ENCODE measurements at places on chromosomes 13 and 19. TPM values are rescaled to one million over a fixed set of nuclear protein-coding genes. Genes with fewer than 3 reads are reported as not detected.

GRCh38 chr13:108031865-108032264 is 183.5 kb downstream of the LIG4 start:
- no peak for DNase-seq

Gene BEST2
- total RNA-seq: not detected

DNA sequence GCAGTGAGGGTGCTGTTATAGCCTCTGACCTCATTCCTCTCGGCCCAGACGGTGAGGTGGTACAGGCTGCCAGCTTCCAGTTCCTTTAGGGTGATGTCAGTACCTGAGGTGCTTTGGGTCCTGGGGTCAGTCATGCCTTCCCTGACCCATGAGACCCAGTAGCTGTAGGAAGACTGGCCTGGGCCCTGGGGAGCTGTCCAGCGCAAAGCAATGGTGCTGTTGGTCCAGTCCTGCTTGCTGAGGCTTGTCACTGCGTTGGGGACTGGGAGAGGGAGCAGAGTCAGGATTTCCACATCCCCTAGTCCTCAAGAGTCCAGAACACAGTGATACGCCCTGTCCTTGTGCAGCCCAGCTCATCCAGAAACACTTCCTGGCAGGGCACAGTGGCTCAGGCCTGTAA is 10.7 kb downstream of the PTPRH start:
- DNase-seq: no peak

DNA sequence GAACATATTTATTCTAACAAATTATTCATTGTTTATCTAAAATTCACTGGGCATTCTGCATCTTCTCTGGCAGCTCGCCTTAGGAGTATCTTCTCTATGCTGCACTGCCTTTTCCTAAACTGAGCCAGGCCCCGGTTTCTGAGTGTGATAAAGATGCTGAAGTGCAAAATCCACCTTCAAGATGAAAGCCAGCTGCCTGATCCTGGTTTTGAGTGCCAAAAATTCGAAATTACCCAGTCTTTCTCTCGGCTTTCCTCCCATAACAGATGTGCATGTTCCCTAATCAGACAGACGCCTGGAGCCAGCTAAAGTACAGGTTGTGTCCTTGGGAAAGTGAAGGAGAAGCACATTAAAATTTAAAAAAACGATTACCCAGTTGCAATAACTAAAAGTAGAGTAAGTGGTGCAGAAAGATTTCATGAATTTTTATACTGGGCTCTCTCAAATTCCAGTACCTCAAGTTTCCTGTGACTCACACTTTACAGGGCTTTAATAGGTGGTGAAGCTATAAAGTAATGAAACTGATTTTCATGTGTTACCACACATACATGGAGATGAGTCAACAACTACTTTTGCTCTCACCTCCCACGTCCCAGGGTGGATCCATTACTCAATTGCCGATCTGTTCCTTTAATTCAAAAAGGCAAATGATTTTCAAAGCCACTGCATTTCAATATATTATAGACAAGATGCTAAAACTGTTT is 65.0 kb upstream of the GTF2F2 start:
- no peak for DNase-seq

- peak; percentile 73 for DNase-seq
These were observed 964 bp downstream of the KHSRP start for GRCh38 chr19:6423499-6424194.

- DNase-seq: peak; percentile 47
These were observed 412 bp downstream of the IRS2 start for GRCh38 chr13:109785892-109786450.

DNA sequence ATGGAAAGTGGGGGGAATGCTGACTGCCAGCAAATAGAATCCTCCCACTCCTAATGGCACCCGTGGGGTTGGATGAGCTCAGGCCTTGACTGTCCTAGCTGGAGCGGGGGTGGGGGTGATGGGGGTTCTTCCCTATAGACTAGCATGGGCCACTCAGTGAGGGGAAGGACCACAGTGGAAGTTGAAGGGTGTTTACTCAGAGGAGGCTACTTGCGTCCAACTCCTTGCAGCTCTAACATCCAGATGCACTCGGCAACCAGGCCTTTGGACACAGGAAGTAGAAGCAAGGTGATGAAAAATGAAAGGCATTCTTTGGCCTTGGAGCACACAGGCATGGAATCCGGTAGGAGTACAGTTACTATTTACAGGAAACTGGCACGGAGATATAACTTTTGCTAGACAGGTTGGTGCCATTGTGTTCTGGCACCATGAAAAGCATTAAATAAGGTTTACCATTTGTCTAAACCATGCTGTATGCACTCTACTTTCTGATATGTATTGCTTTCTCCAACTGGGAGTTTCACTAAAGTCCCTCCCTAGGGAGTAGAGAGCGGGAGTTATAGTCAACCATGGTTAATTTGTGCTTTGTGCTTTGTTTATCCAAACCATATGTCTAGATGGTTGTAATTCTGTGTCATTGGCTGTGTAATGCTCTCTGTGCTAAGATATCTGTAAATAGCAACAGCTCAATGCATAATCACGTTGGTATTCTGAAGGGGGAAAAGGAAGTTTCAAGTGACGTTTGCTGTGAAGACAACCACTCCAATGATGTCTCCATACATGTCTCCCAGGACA is 125.3 kb downstream of the TSHZ3 start:
- no peak for DNase-seq

Measured in glutamatergic neuron (in vitro differentiated cells).